ENCODE measurements at places on chromosomes 2 and 18. TPM values are rescaled to one million over a fixed set of nuclear protein-coding genes. Genes with fewer than 3 reads are reported as not detected.

The CD8B gene
- 3.5 TPM for polyA plus RNA-seq

The IL37 gene
- not detected for polyA plus RNA-seq

The IGFBP5 gene
- not detected for polyA plus RNA-seq

The ALKAL2 gene
- not detected for polyA plus RNA-seq

The MYO5B gene
- polyA plus RNA-seq = not detected

The SIX2 gene
- not detected for polyA plus RNA-seq

The EFHD1 gene
- polyA plus RNA-seq = 1.3 TPM

The NCKAP5 gene
- polyA plus RNA-seq = not detected

The EFR3B gene
- polyA plus RNA-seq = not detected

The SKA1 gene
- 0.23 TPM for polyA plus RNA-seq

The ALPI gene
- polyA plus RNA-seq = not detected

The LGALSL gene
- polyA plus RNA-seq = 0.11 TPM

The PEX13 gene
- 15.5 TPM for polyA plus RNA-seq

The C18orf54 gene
- polyA plus RNA-seq = 1.8 TPM

The ANKRD29 gene
- not detected for polyA plus RNA-seq

The HOXD9 gene
- not detected for polyA plus RNA-seq

The CD28 gene
- polyA plus RNA-seq = 117 TPM

The FEV gene
- not detected for polyA plus RNA-seq

The CNDP2 gene
- 136 TPM for polyA plus RNA-seq

The POLR1A gene
- polyA plus RNA-seq = 1.3 TPM

The FTCDNL1 gene
- 0.28 TPM for polyA plus RNA-seq

The ATP6V1B1 gene
- not detected for polyA plus RNA-seq

All from CD4-positive, CD25-positive, alpha-beta regulatory T cell (primary cell).